Occipital lobe (tissue), 3 donors: ENCODE measurements at places on chromosomes 2 and 18.

DNA sequence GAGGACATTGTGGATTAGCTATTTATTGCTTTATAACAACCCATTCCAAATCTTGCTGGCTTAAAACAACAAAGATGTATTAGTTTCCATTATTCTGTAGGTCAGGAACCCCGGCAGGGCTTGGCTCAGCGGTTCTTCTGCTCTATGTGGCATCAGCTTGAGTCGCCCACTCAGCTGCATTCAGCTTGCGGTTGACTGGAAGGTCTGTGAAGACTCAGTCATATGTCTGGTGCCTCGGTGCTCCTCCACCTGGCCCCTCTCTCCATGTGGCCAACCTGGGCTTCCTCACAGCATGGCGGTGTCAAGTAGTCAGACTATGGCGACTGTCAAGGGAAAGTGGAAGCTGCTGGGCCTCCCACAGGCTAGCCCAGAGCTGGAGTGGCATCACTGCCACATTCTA lies 48.6 kb downstream of the EMILIN2 start:
- DNase-seq = no peak

GRCh38 chr2:3475771-3476170 lies 43.6 kb downstream of the ADI1 start:
- no peak for DNase-seq

DNA sequence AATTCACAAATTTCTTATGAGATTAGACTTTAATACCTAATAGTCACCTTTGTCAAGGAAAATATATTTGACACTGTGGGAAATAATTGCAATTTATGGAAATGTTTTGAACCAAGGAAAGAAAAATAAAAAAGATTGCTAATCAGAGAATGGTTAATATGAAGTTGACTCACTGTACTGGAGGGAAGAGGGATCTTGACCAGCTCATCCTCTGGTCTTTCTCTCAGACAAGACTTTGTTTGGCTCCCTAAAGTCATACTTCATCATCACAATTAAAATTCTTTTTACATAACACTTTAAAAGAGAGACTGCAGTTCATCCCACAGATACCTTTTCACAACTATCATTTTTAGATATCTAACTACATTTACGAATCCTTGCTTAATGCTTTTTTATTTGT lies 538.5 kb upstream of the ZEB2 start:
- no peak for DNase-seq

GRCh38 chr18:51168960-51169662 lies 28.4 kb downstream of the MEX3C start:
- DNase-seq = no peak

GRCh38 chr2:219642069-219642454 lies 14.6 kb downstream of the SLC4A3 start:
- DNase-seq = no peak

- DNase-seq = no peak
Measured at GRCh38 chr18:55024564-55024963, 65.3 kb upstream of the CCDC68 start.

DNA sequence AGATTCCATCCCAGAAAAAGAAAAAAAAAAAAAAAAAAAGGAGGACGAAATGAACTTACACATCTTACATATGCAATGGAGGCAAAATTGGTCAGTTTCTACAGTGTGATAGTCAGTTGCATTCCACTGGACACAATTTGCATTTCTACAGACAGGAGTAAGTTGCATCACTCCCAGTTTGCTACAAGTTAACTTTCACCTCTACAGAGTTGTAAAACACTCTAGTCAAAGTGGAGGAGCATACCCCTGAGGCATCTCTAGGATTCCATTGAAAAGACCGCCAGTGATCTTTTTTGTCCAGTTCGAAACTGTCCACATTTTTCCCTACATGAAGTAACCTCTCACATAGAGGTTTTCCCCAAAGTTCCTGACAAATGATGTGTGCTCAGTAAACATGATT lies 202.8 kb downstream of the VAPA start:
- DNase-seq = no peak

GRCh38 chr2:27308359-27308881 lies at the start of gene UCN:
Gene UCN (minus strand): TSS chr2:27308445. CDS start chr2:27307895, 550 bp downstream.
- no peak for DNase-seq
